Nucleus accumbens (tissue), 56 donors: ENCODE measurements at places on chromosomes 4 and X.

DNA sequence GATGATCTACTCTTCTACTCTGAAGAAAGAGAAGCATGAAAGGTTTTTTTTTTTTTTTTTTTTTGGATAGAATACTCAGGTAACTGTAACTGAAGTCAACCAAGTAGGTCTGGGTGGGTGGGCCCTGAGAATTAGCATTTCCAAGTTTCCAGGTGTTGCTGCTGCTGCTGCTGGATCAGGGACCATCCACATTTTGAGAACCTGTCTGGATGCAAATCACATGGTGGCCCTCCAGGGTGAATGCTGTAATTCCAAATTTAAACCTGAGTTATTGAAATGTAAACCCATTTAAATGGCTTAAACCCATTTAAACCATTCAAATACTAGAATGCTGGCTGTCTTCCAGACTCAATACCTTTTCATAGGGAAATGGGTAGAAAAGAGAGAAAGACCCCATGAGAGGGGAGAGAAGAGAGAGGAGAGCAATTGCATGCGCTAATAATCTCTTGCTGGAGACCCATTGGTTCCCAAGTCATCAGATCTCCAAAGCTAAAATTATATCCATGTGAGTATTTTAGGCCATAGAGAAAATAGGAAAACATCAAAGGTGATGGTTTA, 17.6 kb downstream of the SUPT20HL1 start:
- DNase-seq, result no peak

DNA sequence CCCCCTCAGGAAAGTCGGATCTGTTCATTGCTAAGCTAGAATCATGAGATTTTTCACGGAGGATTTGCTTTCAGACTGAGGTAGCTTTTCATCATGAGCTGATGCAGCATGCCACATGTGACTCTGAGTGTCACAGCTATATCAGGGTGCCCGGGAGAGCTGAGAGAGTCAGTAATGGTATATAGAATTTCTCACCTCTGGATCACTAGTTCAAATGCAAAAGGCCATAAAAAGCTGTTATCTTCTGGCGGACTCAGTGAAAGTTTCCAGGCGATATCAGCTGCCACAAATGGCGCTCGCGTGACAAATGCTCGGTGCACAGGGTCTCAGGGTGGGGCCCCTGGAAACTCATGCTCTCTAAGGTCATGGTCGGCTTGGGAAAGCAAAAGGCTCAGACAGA, 150.1 kb downstream of the DHX15 start:
- no peak for DNase-seq

DNA sequence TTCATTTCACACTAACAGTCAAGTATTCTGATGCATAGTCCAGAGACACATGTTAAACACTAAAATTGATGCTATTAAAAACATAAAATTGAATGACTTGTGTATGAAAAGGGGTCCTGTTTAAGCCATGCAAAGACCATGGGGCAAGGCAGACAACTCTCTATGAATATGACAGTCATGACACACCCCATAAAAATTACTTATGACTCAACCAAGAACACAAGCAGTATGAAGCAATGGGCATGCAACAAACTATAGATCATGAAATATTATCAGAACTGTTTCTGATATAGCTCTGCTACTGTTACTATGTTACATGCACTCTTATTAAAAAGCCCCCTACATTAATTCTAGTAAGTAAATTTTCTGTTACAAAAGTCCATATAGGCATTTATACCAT, 57.5 kb upstream of the ZCCHC13 start:
- DNase-seq, result no peak

GRCh38 chr4:99856166-99856565, 38.1 kb downstream of the LAMTOR3 start:
- DNase-seq, result no peak

GRCh38 chrX:45424326-45424725, 223.7 kb upstream of the DIPK2B start:
- no peak for DNase-seq

GRCh38 chr4:5357870-5358269, 306.6 kb downstream of the STK32B start:
- DNase-seq, result no peak

DNA sequence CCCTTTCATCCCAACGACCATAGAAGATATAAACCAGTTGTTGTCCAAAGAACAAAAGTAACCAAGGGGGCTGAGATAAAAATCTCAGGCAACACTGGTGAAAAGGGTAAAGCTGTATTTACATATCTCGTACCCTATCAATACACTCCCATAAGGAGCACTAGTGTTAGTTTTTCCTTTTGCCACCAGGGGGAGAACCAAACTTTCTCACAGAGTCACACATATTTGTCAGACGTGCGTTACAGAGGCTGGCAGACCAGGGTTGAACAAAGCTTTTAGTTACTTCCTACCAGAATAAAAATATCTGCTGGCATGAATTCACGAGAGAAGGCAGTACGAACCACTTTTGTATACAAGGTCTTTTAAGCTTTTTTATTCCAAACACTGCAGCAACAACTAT, 88.3 kb downstream of the AMELX start:
- DNase-seq, result no peak

GRCh38 chr4:156473151-156473550, 498.4 kb downstream of the PDGFC start:
- no peak for DNase-seq

- no peak for DNase-seq
Measured at GRCh38 chr4:47160095-47160494, 128.7 kb downstream of the GABRB1 start.

- no peak for DNase-seq
Measured at GRCh38 chr4:80608281-80608980, 272.9 kb downstream of the CFAP299 start.

DNA sequence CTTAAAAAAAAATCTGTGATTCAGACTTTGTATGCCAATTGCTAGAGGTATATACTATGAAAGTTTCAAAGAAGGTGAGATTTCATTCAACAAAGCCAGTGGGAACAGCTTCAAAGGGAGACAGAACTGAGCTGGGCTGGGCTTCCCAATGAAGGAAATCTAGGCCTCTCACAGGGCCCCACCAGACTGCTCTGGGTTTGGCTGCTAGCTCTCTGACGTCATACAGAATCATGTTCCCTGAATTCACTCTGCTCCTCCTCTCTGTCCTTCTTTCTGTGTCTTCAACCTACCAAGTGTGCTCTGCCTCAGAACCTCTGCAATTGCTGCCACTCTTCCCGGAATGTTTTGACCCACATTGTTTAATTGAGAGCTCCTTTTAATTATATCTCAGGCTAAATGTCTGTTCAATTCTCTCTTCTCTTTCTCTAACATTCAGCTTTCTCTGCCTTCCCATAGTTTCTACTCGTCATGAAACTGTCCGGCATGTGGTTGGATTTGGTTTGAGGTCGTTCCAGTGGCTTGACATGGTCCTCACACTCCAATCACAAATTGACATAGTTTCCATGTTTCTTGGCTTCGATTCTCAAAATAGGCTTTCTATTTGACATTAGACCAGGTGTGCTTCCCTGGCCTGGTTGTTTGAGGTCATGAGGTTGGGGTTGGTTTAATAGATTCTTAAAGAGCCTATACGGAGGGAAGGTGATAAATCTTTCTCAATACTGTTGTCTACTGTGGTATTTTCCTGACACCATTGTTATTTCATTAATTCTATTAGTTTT, 282.1 kb upstream of the EMCN start:
- no peak for DNase-seq
